Esophagus muscularis mucosa (tissue), 4 donors: ENCODE measurements at places on chromosomes 3 and 15. TPM values are rescaled to one million over a fixed set of nuclear protein-coding genes. Genes with fewer than 3 reads are reported as not detected.
A peak's percentile ranks its signal among the peaks of the same experiment; 100 is the strongest.

The LSMEM2 gene
- not detected for total RNA-seq

The SPINK8 gene
- total RNA-seq = not detected

The AHSG gene
- total RNA-seq = not detected

The MAP2K5 gene
- 10.4 TPM for total RNA-seq

The RNU5B-1 gene
- total RNA-seq = not detected

The GPR171 gene
- total RNA-seq = 0.46 TPM

The POTEB gene
- total RNA-seq = not detected

The SHQ1 gene
- total RNA-seq = 12.4 TPM

The GP5 gene
- not detected for total RNA-seq

The DUOXA1 gene
- total RNA-seq = 0.52 TPM

The PCSK6 gene
- 13.6 TPM for total RNA-seq

The KCNMB3 gene
- total RNA-seq = 4.1 TPM

The DUOXA2 gene
- not detected for total RNA-seq

The GP9 gene
- total RNA-seq = not detected

GRCh38 chr15:59143281-59143680 is 38.3 kb downstream of the CCNB2 start:
- no peak overlapping the region for H3K27ac ChIP-seq
- no peak for DNase-seq
- peaks cover 36% of the 10 kb centered on the region for H3K36me3 ChIP-seq
- H3K4me3 ChIP-seq = no peak overlapping the region

GRCh38 chr3:172227340-172228035 is 188.1 kb downstream of the FNDC3B start:
- H3K4me3 ChIP-seq = no peak overlapping the region
- no peak overlapping the region for H3K27ac ChIP-seq
- DNase-seq = no peak
- peaks cover 9% of the 10 kb centered on the region for H3K4me1 ChIP-seq
- H3K27me3 ChIP-seq = no peaks in the 10 kb centered on the region
- peaks cover 8% of the 10 kb centered on the region for H3K36me3 ChIP-seq

DNA sequence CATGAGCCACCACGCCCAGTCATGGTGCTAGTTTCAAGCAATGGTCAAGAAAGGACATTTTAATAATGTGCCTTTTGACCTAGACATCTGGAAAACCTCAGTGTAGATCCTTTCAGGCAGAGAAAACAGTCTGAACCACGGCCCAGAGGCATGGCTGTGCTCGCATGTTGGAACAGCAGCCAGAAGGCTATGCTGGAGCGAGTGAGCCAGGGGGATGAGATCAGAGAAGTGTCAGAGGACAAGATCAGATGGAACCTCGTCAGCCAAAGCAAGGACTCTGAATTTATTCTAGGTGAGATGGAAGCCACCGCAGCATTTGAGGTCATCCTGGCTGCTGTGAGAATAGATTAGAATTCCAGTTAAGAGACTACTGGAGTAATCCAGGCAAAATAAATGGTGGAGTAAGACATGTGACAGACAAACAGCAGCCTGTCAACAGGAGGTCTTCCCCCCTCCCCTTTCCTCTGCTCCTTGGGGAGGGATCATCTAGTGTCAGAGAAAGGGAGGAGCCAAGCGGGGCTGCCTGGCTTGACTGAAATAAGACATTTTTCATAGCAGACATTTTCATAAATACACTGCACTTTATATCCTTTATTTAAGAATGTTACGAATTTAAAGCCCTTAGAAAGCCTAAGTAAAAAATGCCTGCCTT is 40.4 kb upstream of the ACKR4 start:
- no peaks in the 10 kb centered on the region for H3K4me1 ChIP-seq
- no peak for DNase-seq
- H3K36me3 ChIP-seq = peaks cover 30% of the 10 kb centered on the region

- peaks cover 32% of the 10 kb centered on the region for H3K4me1 ChIP-seq
- no peak overlapping the region for H3K27ac ChIP-seq
- no peak for DNase-seq
- H3K36me3 ChIP-seq = peaks cover 10% of the 10 kb centered on the region
- H3K4me3 ChIP-seq = no peak overlapping the region
Observed at GRCh38 chr15:64524778-64525177, 64.4 kb downstream of the ZNF609 start.

GRCh38 chr3:38038447-38038911 is 529 bp upstream of the DLEC1 start:
- no peaks in the 10 kb centered on the region for H3K36me3 ChIP-seq
- DNase-seq = peak; percentile 79
- peak overlapping the region; percentile 23 for H3K27ac ChIP-seq
- H3K4me1 ChIP-seq = peaks cover 19% of the 10 kb centered on the region
- H3K4me3 ChIP-seq = no peak overlapping the region

GRCh38 chr3:13507247-13507569 is 27.1 kb downstream of the HDAC11 start:
- no peak overlapping the region for H3K4me3 ChIP-seq
- DNase-seq = no peak
- H3K4me1 ChIP-seq = peaks cover 13% of the 10 kb centered on the region
- H3K27ac ChIP-seq = no peak overlapping the region
- H3K36me3 ChIP-seq = peaks cover 17% of the 10 kb centered on the region

GRCh38 chr15:69088300-69088965 is 72.0 kb upstream of the GLCE start:
- no peaks in the 10 kb centered on the region for H3K36me3 ChIP-seq
- H3K27me3 ChIP-seq = no peaks in the 10 kb centered on the region
- H3K4me3 ChIP-seq = no peak overlapping the region
- H3K27ac ChIP-seq = no peak overlapping the region
- no peak for DNase-seq
- peaks cover 3% of the 10 kb centered on the region for H3K4me1 ChIP-seq

DNA sequence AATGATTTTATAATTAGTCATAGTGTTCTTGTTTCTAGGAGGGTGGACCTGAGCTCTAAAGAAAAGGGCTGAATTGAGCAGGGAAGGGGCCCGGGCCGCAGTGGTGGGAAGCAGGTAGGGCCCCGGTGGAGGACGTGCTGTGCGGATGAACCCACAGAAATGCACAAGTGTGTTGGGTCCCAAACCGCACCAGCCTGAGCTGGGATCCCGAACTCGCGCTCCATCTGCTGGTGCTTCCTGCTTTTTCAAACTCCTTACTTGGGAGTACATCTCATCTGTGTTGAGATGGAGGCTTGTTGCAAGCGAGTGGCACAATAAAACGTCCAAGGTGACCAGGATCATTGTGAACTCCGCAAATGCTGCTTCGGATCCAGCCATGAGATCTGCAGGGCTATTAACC is 244.8 kb upstream of the IGF1R start:
- H3K36me3 ChIP-seq = no peaks in the 10 kb centered on the region
- H3K4me1 ChIP-seq = no peaks in the 10 kb centered on the region
- H3K27ac ChIP-seq = no peak overlapping the region
- DNase-seq = no peak
- no peaks in the 10 kb centered on the region for H3K27me3 ChIP-seq

- H3K36me3 ChIP-seq = peaks cover 76% of the 10 kb centered on the region
- no peak for DNase-seq
- no peaks in the 10 kb centered on the region for H3K27me3 ChIP-seq
- peaks cover 86% of the 10 kb centered on the region for H3K4me1 ChIP-seq
- H3K27ac ChIP-seq = peak overlapping the region; percentile 98
- no peak overlapping the region for H3K4me3 ChIP-seq
Observed at GRCh38 chr3:134357914-134358811, 16.1 kb downstream of the AMOTL2 start.

GRCh38 chr3:36482256-36482655 is 102.0 kb downstream of the STAC start:
- H3K4me3 ChIP-seq = no peak overlapping the region
- H3K27ac ChIP-seq = no peak overlapping the region
- H3K27me3 ChIP-seq = no peaks in the 10 kb centered on the region
- no peaks in the 10 kb centered on the region for H3K36me3 ChIP-seq
- no peaks in the 10 kb centered on the region for H3K4me1 ChIP-seq

GRCh38 chr3:195753581-195753980 is 32.8 kb downstream of the MUC20 start:
- peaks cover 74% of the 10 kb centered on the region for H3K27me3 ChIP-seq
- H3K27ac ChIP-seq = no peak overlapping the region
- H3K36me3 ChIP-seq = no peaks in the 10 kb centered on the region

DNA sequence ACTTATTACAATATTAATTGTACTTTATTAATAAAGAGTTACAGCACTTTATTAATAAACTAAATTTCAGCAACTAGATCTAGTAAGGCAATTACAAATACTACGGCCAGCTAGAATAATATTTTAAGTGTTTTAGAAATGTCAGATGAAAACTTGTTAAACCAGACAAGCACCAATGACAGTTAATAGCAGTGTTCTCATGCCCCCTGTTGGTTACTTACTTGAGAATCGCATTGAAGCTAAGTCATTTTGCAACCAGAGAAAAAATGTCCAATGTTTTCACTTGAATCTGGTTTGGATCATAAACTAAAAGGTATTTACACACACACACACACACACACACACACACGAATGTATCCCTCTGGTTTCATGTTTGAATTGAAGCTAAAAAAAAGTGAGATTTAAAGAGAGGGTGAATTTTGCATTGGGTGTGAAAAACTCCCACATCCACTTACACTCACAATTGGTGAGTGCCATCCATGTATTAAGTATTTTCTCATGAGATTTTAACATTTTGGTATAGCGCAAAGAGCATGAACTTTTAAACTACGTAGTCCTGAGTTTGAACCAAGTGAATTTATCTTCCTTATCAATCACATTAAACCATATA is 347.7 kb downstream of the ZBBX start:
- H3K36me3 ChIP-seq = no peaks in the 10 kb centered on the region
- no peak for DNase-seq
- no peak overlapping the region for H3K27ac ChIP-seq

GRCh38 chr3:197303452-197303851 is 5.0 kb upstream of the DLG1 start:
- H3K27ac ChIP-seq = no peak overlapping the region
- H3K27me3 ChIP-seq = no peaks in the 10 kb centered on the region
- H3K4me3 ChIP-seq = no peak overlapping the region
- no peaks in the 10 kb centered on the region for H3K36me3 ChIP-seq
- peaks cover 12% of the 10 kb centered on the region for H3K4me1 ChIP-seq

- no peak overlapping the region for H3K27ac ChIP-seq
- peaks cover 6% of the 10 kb centered on the region for H3K4me1 ChIP-seq
- no peak overlapping the region for H3K4me3 ChIP-seq
- no peaks in the 10 kb centered on the region for H3K27me3 ChIP-seq
Observed at GRCh38 chr3:133966954-133967353, 62.8 kb downstream of the SLCO2A1 start.

- H3K36me3 ChIP-seq = no peaks in the 10 kb centered on the region
- H3K4me1 ChIP-seq = peaks cover 12% of the 10 kb centered on the region
Observed at GRCh38 chr3:166526881-166527280, 689.7 kb upstream of the BCHE start.

- no peak for DNase-seq
- H3K4me3 ChIP-seq = no peak overlapping the region
- no peak overlapping the region for H3K27ac ChIP-seq
- no peaks in the 10 kb centered on the region for H3K4me1 ChIP-seq
Observed at GRCh38 chr3:127886956-127887231, 28.1 kb upstream of the KBTBD12 start.

DNA sequence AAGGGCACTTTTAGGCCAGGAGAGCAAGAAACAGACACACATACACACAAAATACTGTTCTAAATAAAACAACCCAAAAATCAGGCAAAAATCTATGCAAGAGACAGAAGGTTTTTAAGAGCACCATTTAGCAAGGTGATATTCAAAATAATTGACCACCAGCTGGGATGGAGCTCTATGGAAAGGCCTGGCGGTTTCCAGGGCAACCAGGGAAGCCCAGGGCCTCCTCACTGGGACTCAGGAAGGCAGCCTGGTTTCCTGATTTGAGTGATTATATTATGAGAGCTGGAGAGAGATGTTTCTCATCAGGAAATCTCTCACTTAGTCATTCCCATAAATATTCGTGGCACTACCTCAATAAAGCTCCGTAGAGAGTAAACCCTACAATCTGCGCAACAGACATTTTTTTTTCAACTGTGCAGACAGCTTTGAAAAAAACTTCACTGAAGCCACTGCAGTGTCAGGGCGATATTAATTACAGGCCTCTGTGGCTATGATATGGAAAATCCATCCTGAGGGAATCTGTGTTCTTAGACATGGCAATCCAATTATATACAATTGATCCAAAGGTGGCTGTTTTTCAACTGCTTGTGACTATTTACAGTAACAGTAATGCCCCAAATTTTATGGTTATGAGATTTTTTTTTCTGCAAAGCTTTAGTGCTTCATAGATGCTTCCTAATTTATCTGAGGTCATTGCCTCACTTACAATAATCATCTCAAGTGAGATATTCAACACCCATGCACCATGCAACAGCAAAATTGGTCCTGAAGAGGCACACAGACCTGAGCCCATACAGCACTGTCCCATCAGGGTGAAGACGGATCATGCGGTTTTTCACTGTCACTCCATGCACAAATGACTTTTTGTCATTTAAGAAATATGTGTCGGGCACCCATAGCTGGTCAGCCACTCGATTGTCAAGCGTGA is 152.1 kb downstream of the GABRB3 start:
- no peak overlapping the region for H3K4me3 ChIP-seq
- H3K27me3 ChIP-seq = no peaks in the 10 kb centered on the region
- H3K36me3 ChIP-seq = no peaks in the 10 kb centered on the region
- DNase-seq = peak; percentile 26
- no peak overlapping the region for H3K27ac ChIP-seq

GRCh38 chr3:12948891-12949711 is 107.7 kb upstream of the RPL32 start:
- H3K27me3 ChIP-seq = no peaks in the 10 kb centered on the region
- DNase-seq = no peak
- H3K27ac ChIP-seq = no peak overlapping the region
- H3K36me3 ChIP-seq = no peaks in the 10 kb centered on the region
- no peak overlapping the region for H3K4me3 ChIP-seq
- peaks cover 95% of the 10 kb centered on the region for H3K4me1 ChIP-seq

DNA sequence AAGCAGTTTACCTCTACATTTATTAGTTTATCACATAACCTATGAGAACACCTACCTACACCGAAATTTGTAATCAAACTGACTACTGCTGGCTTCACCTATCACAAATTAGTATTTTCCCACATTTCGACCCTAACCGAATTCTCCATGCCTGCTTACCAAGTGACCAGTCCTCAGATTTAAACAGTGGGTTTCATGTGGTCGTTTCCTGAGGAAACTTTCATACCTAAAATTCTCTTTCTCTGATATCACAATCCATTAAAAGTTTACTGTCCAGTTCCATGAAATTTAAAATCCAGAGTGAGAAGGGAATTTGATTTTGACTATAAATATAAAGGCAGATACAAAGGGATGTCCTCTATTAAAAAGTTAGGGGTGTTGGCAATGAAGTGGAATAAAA is 1.9 kb downstream of the PLOD2 start:
- H3K4me3 ChIP-seq = peak overlapping the region; percentile 83
- H3K36me3 ChIP-seq = no peaks in the 10 kb centered on the region
- H3K27me3 ChIP-seq = no peaks in the 10 kb centered on the region
- peaks cover 76% of the 10 kb centered on the region for H3K4me1 ChIP-seq
- H3K27ac ChIP-seq = peak overlapping the region; percentile 99
